ENCODE measurements at places on chromosomes 3 and 15.

- no peak for DNase-seq
Measured at GRCh38 chr3:117633207-117633606, 923.6 kb downstream of the TUSC7 start.

DNA sequence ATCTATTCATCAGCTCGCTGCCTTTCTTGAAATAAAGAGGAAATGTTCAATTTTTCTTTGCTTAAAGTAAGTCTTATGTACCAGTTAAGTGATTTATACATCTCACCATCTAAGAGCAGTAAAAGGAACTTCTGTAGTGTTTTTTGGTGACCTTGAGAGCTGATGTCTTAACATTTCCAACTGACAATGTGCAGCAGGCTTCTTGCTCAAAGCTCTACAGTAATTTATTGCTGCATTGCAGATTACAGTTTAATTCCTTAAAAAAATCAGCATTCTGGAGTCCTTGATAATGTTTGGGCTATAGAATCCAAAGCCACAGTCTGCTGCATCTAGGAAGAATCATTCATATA is 61.6 kb downstream of the DIPK2A start:
- DNase-seq = no peak

DNA sequence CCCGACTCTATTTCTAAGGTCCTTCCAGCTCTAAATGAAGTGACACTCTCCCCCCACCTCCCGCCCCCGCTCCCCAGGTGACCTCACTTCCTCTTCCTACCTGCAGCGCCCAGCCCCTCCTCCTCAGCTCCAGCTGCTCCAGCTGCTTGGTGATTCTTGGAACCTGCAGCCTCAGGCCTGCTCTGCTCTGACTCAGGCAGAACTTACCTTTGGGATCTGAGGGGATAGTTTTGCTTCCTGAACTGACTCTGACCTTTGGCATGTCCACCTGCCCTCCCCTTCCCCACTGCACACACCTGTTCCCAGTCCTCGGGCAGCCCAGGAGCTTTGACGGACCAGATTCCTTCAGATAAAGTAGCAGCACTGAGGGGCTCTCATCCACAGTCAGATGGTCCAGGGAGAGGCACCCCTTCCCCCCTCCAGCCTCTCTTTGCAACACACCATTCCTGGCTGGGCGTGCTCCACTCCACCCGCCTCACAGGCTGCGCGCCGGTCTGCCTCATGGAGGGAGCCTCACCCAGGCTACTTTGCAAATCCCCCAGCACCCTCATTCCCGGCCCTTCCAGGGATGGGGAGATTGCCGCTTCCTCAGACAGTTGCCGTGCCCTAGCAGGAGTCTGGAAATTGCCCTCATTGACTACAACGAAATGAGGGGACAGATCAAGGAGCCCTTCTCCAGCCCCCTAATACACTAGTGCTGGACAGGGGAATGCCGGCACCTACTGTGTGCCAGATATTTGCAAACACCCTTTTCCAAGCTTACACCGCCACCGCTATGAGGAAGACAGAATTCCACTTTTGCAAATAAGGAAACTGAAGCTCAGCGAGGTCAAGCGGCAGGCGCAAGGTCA is 692 bp upstream of the C15orf39 start:
- no peak for DNase-seq

- DNase-seq = no peak
Measured at GRCh38 chr3:113634782-113635474, 61.5 kb downstream of the USF3 start.

GRCh38 chr15:84917452-84917851 is 33.0 kb downstream of the SLC28A1 start:
- no peak for DNase-seq

DNA sequence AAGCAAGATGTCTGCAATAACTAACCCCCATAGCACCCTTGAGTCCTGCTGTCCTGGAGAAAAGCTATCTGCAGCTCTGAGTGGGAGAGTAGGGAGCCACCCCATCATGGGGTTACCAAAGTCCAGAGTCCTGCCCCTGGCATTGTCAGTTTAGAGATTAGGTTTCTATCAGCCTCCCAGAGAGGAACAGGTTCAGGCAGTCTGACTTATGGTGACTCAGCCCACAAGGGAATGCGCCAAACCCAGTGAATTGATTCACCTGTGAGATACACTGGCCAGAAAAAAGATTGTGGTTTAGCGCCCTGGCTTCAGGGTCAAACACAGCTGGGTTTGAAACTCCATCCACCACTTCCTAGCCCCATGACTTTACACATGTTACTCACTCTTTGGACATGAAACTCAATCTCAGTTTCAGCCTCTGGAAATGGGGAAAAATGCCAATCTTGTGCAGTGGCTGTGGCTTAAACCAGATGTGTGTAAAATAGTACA is 263.6 kb upstream of the HES1 start:
- DNase-seq = peak; percentile 60

GRCh38 chr15:77414789-77415442 is 5.0 kb downstream of the PEAK1 start:
- DNase-seq = no peak

DNA sequence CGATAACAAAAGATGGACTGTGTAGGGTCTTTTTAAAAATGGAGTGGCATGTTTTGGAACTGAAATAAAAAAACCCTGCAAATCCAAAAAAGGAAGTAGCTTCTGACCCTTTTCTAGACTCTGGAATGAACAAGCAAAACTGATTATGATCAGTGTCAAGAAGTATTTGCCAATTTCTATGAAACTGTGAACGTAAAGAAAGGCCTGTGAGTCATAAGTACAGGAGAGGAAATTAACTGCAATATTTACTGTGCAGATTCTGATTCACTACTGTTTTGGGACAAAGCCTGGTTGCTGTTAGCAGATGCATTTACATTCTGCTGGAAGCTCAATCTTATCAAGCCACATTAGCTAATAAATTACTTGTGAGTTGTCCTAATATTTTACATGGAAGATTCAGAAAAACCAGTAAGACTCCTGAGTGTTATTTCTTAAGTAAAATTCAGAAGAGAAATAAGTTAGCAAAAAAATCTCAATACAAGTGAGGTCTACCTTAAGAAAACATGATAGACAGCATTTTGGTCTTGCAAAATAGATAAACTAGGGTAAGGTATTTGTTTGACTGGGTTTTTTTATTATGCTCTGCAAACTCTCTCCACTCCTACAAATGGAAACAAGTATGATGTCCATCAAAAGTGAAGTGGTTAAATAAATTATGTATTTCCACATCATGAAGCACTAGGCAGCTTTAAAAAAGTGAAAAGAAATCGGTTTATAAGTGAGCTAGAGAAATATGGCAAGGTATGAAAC is 90.2 kb upstream of the LMOD3 start:
- peak; percentile 21 for DNase-seq

All from A549 (cell line).